ENCODE measurements at places on chromosomes 2 and 18.

DNA sequence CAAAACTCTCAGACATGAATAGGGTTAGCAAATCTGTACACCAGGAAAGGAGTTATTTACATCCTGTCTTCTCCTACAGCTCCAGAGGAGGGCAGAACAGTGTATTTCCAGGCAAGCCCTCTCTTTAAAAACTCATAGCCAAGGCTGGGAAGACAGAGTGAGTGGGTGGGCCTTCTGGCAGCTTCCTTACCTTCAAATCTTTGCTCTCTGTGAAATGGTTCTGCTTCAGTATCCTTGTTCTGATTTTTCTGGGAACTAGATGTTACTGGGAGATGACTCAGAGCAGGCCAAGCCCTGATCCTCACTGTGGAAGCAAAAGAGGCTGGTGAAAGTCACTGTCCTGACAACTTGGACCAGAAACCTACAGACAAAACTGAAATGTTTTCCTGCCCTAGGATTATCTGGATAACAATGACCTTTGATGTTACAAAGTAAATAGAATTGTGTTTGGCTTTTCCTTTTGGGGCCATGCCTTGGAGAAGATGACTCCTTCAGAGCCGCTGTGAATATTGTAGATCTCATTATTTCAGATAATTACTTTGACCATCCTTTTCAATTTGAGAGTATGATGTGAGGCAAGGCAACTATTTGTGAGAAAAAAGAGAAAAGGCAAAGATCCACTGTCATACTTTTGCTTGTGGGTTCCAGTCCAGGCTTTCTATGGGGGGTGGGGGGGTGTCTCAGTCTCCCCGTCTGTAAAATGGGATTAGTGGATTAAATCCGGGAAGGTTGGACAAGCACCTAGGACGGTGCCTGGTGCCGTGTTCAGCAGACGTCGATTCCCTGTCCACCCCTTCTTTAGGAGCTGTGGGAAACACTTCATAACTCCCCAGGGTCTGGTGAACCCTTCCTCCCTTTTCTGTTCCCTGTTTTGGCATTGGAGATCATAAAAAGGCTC is 644 bp upstream of the QPCT start:
- no peak for DNase-seq

DNA sequence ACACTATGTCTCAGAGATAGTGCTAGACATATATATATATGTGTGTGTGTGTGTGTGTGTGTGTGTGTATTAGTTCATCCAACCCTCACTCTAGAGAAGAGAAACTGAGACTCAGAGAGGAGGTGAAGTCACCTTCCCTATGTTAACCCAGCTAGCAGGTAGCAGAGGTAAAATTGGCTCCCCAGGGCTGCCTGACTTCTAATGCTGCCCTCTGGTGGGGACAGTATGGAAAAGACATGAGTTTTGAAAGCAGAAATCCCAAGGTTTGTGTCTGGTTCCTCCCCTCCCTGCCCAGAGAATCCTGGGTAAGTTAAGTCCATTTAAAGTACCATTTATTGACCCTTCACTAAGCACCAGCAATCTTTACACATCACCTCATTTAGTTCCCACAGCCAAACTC is 137.7 kb downstream of the THNSL2 start:
- DNase-seq, result no peak

GRCh38 chr2:24749069-24749691 is 44.0 kb downstream of the PTRHD1 start:
- DNase-seq, result no peak

GRCh38 chr2:164115806-164116205 is 380.0 kb upstream of the FIGN start:
- DNase-seq, result no peak

DNA sequence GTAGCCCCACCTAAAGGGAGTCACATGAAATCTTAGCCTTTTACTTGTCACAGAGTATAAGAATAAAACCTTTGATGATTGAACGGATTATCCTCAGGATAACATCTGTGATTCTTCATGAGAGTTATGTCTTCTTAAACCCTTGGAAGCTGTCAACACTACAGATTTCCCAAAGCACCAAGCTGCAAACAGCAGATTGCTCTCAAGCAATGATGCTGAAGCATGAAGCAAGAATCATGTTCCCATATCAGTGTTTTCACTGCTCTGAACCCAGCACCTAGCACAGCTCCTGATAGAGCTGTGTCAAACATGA is 47.6 kb upstream of the CELF4 start:
- no peak for DNase-seq

- no peak for DNase-seq
These were observed 338.8 kb downstream of the MYCN start for GRCh38 chr2:16279201-16279570.

DNA sequence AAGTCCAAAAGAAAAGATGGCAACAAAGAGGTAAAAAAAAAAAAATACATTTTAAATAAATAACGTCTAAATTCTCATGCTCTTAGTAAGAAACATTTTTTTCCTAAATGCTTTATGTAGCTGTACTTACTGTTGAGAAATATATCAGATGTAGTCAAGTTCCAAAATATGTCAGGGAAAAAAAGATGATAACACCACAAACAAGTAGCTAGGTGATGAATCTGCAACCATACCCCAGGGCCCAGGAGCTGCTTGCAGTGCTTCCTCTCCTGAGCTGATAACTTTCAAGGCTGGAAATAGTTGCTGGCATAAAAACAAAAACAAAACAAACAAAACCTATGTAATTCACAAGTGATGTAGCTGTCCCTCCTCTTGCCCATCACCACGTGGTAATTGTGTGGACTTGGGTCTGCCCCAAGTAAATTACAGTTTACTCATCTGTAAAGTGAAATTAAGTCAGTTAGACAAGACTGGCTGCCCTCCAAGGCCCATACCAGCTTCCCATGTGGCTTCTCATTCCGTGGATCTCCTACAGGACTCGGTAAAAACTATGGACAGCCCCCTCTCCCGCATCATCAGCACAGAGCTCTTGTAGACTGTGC is 82.6 kb downstream of the SP100 start:
- no peak for DNase-seq

Data from stimulated activated CD4-positive, alpha-beta T cell treated with anti-CD3 and anti-CD28 coated beads, Interleukin-2, amount 100 ng/mL, for 48 hours (primary cell).